ENCODE measurements at places on chromosomes 11 and 22.
A peak's percentile ranks its signal among the peaks of the same experiment; 100 is the strongest.

DNA sequence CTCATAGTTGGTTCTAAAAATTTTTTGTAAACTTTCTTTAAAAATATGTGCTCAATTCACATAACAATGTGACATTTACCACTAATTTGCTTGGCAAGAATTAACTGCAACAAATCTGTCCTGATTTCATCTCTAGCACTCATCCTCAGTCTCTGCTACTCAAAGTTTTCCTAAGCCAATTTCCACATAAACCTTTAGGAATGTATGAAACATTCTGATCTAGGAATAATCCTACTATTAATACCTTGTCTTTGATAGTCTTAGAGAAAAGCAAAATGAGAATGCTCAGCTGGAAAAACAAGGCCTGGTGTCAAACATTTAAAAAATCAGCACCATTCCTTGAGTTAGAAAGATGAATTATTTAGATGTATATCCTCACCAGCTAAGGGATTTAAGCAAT is 114.3 kb downstream of the CD44 start:
- no peak for DNase-seq

GRCh38 chr11:44589301-44589700 is 23.8 kb downstream of the CD82 start:
- DNase-seq, result no peak

DNA sequence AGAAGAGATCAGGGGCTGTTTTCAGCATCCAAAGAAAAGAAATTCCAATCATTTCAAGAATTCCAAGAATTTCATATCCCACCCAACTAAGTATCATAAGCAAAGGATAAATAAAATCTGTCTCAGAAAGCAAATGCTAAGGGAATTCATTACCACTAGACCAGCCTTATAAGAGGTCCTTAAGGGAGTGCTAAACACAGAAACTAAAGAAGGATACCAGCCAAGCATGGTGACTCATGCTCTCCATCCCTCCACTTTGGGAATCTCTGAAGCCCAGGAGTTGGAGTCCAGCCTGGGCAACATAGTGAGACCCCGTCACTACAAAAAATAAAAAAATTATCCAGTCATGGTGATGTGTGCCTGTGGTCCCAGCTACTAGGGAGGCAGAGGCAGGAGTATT is 17.8 kb downstream of the FADD start:
- no peak for DNase-seq

- DNase-seq, result no peak
Measured at GRCh38 chr22:30909306-30909705, 59.3 kb downstream of the MORC2 start.

GRCh38 chr11:10298342-10298741 is 4.3 kb upstream of the SBF2 start:
- peak; percentile 68 for DNase-seq

DNA sequence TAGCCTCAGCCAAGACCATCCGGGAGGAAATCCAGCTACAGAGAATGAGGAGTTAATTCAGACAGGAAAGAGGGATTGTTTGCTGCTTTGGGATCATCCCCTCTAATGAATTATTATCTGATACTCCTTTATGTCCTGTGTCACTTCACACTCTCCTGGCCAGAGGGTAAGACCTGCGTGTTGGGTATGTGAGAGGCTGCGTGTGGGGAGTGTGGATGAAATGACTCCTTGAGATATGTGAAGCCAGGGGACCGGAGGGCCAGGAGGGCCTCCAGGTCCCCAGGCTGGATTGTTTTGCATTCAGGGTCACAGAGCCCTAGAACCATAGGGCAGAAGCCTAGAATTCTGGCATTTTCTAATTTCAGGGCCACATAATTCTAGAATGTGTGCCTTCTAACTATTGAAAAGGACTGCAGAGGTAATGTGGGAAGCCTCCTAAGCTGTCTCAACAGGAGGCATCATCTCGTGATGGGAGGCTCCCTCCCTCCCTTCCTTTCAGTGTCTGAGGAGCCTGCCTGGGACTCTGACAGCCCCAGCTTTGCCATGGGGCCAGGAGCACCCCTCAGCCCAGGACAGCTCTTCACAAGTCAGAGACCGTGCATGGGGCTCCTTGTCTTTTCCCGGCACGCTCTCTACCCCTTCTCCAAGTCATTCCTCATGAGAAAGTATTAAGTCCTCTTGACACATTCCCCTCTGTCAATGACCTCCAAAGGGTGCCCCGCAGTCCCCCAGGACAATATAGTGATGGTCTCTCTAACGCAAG is 3.7 kb downstream of the TPBGL start:
- DNase-seq, result no peak

DNA sequence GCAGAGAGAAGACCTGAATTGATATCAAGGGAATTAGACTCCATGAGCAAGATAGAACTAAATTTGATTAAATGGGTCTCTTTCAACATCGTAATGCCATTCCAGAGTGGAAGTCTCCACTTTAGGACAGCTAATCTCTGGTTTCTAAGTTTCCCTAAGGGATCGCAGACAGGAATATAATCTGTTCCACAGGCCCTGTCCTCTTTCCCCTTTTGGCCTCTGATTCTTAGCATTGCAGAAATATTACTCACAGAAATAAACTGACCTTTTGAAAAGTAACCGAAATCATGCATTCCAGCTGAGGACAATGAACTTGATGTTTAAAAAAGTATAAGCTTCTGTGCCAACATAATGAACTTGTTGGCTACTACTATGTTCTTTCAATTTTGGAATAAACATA is 227.8 kb downstream of the ETS1 start:
- DNase-seq, result no peak

DNA sequence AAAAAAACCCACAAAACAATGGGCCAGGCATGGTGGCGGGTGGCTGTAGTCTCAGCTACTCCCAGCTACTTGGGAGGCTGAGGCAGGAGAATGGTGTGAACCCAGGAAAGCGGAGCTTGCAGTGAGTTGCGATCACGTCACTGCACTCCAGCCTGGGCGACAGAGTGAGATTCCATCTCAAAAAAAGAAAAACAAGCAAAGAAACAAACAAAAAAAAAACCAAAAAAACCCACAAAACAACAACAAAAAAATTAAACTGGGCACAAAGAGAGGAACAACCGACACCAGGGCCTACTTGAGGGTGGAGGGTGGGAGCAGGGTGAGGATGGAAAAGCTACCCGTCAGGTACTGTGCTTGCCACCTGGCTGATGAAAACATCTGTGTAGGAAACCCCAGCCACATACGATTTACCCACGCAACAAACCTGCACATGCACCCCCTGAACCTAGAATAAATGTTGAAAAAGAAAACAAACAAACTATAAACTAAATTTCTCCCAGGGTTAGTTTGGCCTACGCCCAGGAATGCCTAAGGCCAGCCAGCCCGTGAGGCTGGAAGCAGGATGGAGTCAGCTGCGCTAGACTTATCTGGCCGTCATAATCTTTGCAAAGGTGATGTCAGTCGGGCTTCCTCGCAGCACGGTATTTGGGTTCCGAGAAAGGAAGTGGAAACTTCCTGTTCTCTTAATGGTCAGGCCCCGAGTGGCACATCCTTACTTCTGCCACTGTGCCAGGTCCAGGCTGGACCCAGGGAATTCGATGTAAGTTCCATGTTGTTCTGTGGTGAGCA is 21.9 kb upstream of the CYB5R3 start:
- peak; percentile 28 for DNase-seq

DNA sequence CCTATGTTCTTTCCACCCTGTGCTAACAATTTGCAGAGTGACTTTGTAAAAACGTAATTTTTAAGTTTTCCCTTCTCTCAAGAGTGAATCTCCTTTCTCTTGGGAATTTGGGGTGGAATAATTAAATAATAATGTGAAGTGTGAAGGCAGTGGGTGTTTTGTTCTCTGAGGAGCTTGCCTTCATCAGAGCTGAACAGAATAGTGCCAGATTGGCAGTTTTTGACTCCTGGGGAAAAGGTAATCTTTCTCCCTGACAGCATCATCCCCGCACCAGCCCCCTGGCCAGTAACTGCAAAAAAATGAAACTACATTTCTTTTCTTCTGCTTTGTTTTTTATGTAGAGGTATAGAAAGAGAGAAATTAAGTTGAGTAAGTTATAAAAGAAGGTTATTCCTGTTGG is 59.9 kb downstream of the MUC15 start:
- no peak for DNase-seq

DNA sequence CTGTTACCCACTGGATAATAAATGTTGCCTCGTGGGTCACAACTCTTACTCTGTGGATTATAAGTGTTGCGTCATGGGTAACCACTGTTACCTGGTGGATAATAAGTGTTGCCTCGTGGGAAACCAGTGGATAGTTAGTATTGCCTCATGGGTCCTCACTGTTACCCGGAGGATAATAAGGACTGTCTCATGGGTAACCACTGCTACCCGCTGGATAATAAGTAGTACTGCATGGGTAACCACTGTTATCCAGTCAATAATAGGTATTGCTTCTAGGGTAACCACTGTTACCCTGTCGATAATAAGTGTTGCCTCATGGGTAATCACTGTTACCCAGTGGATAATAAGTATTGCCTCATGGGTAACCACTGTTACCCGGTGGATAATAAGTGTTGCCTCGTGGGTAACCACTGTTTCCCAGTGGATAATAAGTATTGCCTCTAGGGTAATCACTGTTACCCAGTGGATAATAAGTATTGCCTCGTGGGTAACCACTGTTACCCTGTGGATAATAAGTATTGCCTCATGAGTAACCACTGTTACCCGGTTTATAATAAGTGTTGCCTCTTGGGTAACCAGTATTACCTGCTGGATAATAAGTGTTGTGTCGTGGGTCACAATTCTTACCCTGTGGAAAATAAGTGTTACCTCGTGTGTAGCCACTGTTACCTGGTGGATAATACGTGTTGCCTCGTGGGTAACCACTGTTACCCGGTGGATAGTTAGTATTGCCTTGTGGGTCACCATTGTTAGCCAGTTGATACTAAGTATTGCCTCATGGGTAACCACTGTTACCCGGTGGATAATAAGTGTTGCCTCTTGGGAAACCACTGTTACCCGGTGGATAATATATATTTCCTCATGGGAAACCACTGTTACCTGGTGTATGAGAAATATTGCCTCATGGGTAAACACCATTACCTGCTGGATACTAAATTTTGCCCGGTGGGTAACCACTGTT is 15.7 kb upstream of the NXPE4 start:
- DNase-seq, result no peak

- no peak for DNase-seq
Measured at GRCh38 chr11:64724863-64725532, 2.0 kb upstream of the NRXN2 start.

- DNase-seq, result no peak
Measured at GRCh38 chr11:118894192-118894591, 10.5 kb downstream of the CXCR5 start.

DNA sequence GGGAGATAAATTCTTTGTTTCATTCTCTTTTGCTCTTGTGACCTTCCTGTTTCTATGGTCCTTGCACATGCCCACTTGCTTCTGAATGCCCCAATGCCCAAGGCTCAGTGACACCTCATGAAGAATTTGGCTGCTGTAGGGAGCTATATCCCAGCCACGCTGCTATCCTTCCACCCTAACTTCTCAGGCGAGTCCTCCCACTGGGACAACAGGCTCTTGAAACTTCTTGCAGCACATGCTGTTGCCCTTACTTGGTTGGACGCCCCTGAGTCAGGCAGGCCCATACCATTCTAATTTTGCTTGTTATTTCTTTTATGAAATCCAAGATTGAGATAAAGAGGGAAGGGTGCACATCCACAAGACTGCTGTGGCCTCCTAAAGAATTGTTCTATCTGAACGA is 57.6 kb upstream of the BLID start:
- no peak for DNase-seq

DNA sequence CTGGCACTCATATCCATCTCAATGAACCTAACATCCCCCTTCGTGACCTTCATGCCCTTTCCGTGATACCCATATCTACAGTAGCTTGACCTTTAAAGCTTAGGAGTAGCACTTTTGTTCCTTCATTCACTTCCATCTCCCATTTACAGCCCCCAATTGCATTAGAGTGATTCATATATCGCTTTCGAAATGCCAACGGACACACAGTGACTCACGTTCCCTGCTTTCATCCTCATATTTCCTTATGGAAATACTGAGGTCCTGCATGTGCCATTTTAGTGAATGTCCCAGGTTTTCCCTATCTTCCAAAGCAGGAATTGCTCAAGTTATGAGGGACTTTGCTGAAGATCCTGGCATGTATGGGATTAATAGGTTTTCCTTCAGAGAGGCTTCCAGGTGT is 44.3 kb upstream of the CEP126 start:
- no peak for DNase-seq

DNA sequence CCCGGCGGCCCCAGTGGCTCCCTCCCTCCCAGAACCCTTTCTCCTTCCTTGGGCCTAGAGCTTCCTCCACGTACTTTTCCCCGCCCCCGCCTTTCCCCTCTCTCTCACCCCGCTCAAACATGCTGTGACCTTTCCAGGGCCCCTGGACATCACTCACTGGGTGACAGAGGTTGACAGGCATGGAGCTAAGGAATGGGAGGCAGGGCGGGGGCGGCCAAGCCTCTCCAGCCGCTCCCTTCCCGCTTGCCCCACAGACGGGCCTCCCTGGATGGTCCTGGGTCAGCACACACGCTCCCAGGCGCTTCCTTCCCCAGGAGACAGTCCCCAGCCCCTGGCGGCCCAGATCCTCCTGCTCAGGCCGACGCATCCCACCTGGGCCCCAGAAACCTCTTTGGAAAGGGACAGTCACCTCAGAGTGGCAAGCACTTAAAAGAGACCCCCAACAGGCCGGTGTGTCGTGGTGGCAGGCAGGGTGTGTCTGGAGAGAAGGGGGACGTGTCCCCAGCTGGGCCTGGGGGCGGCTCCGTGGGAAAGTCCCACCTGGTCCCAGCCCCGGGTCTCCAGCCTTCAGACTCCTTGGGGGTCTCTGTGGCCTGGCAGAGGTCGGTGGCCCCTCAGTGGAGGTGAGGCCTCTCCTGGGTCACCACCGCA is 8.8 kb downstream of the H19 start:
- DNase-seq, result no peak

DNA sequence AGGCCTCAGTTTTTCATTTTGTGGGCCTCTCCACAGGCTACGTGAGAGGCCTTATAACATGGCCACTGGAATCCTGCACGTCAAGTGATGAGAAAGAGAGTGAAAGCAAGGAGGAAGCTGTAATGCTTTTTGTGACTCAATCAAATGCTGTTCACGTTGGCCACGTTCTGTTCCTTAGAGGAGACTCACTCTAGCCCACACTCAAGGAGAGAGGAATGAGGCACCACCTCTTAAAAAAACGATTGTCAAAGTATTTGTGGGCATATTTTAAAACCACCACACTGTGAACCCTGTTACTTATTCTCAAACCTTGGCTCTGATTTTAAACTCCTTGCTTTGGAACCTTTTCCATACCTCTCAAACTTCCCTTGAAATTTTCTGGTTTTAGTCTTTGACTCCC is 705.0 kb downstream of the NELL1 start:
- no peak for DNase-seq

Measured in activated naive CD4-positive, alpha-beta T cell treated with anti-CD3 and anti-CD28 coated beads, Interleukin-2, amount 10 ng/mL, durations not matched to agents 7 days and 5 days (primary cell).